ENCODE measurements at places on chromosomes 11 and 22.

GRCh38 chr22:45742866-45743450 lies 71.3 kb downstream of the ATXN10 start:
- no peak for DNase-seq

- no peak for DNase-seq
These were observed 86.2 kb upstream of the OPCML start for GRCh38 chr11:133618544-133618943.

DNA sequence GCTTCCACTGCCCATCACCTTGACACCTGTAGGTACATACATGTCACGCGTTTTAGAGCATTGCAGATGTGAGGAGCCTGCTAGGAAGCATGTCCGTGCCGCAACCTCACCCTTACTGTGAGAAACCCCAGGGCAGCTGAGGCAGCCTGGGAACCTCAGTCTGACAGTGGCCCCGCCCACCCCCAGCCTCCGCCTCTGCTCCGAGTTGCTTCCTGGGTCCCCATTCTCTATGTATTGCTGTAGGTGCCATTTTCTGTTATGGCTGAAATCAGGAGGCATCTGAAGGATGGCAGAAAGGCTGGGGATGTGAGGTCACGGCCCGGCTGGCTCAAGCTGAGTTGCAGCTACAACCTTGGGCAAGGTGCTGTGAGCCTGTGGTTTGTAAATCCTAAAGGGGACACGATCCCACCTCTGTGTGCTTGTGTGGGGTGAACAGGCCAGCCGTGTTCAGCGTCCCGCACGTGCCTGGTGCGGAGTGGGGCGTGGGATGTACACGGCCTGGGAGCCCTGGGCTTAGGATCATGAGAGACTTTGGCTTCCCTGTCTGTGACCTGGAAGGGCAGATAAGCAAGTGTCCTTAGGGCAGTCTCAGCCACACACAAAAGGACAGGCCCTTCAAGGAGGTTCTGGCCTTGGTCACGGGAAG lies 102.7 kb downstream of the PHF21B start:
- DNase-seq = no peak

- no peak for DNase-seq
These were observed 116.7 kb upstream of the NTM start for GRCh38 chr11:131253656-131254151.

DNA sequence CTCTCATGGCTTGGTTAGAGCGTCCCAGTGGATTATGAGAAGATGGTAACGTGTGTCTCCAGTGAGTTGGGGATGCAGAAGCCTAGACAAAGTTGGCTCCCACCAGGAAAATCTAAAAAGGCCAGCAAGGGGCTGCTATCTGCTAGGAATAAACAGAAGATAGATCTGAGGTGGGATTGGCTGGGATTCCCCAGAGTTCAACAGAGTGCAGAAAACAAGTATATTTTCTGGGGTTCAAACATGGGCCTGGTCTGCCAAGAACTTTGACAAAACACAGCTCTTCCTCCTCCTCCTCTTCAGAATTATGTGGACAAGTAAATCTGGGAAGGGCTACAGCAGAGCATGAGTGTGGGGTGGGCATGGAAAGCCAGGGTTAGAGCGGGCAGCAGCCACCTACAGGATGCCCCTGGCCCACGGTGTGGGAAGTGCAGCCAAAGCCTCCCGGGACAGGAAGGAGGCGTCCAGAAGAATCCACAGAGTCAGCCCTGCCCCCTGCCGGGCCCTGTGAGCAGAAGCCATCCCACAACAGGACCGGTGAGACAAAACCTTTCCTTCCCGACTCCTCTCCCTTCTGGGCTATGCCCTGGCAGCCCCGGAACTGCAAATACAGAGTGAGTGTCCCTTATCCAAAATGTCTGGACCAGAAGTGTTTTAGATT lies 67.1 kb downstream of the CD82 start:
- no peak for DNase-seq

- DNase-seq = no peak
These were observed 127.4 kb downstream of the DSCAML1 start for GRCh38 chr11:117669616-117670015.

- no peak for DNase-seq
These were observed 38.3 kb downstream of the BIRC2 start for GRCh38 chr11:102385085-102386007.

DNA sequence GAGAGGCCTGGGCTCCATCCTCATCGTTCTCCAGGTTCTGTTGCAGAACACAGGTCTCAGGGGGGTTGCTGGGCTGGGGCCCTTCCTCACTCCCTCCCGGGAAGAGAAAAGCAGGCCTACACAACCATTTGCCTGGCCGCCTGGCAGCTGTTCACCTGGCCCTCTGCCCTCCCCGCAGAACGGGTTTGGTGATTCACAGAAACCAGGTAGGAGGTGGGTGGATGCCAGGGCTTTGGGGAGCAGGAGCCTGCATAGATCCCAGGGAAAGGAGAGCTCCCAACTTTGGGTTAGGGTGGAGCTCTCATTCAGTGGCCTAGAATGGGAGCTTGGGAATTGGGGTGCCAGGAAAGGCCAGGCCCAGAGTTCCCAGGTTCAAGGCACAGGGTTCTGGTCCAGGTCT lies 995 bp downstream of the TMEM134 start:
- no peak for DNase-seq

DNA sequence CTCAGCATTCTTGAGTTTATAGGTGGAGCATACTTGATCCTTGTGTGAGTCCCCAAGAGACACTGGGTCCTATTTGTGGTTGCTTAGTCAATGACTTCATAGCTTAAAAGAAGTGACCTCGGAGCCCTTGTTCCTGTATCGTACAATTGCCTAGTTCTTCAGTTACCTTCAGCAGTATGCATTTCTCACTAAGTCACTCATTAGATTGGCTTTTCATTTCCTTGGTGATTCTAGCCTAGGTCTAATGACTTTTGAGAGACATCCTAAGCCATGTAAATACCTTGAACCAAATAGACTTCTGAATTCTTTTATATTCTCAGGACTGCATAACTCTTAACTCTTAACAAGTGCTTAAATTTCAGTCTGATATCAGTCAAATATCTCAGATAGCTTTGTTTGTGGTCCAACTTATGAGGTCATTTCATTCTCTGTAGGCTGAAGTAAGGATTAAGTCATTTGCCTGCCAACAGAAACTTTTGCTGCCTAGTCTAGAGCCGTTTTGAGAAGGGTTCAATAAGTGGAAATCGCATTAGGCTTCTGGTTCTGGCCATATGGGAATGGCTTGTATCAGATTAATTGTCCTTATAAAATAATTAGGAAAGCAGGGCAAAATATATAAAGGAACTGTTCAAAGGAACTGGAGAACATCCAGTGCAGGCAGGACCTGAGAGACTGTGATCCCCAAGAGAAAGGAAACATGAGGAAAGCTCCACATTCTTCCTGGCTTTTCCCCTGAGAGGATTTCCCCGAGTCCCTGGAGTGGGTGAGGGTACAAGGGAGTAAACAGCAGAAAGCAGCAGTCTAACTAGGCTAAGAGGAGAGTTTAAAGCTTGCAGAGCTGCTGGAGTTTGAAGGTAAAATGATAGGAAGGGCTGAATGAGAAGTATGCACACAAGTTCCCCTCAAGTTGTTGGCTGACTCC lies 39.9 kb downstream of the TRAF6 start:
- no peak for DNase-seq

- DNase-seq = no peak
These were observed 3.9 kb upstream of the PTS start for GRCh38 chr11:112222303-112222702.

GRCh38 chr22:30036656-30037055 lies 43.6 kb upstream of the HORMAD2 start:
- no peak for DNase-seq

GRCh38 chr11:75100314-75100713 lies 3.6 kb upstream of the OR2AT4 start:
- DNase-seq = peak; percentile 21

DNA sequence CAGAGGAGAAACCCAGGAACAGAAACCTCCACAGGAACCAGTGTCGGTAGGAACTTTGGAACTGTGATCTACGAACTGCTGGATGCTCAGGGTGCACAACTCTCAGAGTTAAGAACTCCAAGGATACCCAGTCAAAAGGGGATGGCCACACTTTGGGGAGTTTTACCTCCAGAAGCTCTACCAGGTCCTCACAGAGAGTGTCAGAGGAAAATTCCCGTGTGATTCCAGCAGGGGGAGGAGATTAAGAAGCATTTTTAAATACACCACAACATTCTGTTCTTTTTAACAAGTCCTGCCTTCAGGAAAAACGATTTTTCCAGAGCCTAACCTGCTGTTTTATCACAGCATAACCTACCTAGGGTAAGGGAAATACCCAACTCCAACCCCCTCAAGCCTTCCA lies 104.0 kb downstream of the SOX6 start:
- no peak for DNase-seq

DNA sequence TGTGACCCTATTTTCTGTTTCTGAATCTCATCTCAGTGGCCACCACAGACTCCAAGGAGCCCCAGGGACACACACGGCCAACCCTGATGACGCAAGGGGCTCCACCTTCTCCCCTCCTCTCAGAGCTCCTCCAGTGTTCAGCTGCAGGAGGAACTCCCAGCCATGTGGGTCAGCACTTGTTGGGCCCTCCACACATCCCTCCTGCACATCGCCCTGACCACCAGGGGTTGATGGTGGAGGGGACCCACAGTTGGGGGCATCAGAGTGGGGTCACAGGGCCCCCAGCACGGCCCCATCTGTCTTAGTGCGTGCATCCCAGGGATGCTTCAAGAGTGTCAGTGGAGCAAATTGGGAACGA lies 499.6 kb downstream of the BRD1 start:
- no peak for DNase-seq

DNA sequence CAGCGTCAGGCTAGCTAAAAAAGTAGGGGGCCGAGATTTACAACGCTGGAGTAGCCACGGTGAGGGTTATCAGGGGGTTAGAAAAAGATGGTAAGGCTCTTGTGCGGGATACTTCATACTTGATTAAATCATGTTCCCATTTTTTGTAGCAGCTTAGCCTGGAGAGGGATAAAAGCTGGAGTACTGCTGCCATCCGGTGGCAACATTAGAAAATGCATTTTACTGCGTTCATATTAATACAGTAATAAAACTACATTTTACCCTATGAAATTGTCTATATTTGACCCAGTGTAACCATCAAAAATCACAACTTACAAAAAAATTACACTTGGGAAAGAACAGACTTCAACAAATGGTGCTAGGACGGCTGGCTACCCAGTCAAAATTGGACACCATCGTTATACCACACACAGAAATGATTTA lies 17.3 kb downstream of the RPUSD4 start:
- DNase-seq = no peak

GRCh38 chr22:37283393-37283937 lies 1.2 kb downstream of the CYTH4 start:
- no peak for DNase-seq

- DNase-seq = no peak
These were observed 16.0 kb upstream of the FEZ1 start for GRCh38 chr11:125512106-125512505.

DNA sequence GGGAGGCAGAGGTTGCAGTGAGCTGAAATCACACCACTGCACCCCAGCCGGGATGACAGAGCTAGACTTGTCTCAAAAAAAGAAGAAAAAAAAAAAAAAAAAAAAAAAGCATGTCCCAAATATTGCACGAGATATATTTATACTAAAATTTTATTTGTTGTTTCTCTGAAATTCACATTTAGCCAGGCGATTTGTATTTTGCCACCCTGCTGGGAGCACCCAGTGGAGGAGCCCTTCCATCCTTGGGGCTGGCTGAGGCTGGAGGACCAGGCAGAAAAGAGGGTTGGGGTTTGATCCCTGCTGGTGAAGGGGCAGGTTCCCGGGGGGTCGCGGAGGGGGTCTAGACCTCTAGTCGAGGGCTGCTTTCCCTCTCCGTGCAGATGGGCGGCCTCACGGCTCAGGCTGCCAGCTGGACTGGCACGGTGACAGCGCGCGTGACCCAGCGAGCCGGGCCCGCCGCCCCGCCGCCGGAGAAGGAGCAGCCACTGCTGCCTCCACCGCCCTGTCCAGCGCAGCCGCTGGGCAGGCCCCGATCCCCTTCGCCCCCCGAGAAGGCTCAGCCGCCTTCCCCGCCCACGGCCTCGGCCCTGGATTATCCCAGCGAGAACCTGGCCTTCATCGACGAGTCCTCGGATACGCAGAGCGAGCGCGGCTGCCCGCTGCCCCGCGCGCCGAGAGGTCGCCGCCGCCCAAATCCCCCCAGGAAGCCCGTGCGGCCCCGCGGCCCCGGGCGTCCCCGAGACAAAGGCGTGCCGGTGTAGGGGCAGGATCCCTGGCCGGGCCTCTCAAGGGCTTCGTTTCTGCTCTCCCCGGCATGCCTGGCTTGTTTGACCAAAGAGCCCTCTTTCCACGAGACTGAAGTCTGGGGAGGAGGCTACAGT lies 952 bp upstream of the CATSPERZ start:
- no peak for DNase-seq

DNA sequence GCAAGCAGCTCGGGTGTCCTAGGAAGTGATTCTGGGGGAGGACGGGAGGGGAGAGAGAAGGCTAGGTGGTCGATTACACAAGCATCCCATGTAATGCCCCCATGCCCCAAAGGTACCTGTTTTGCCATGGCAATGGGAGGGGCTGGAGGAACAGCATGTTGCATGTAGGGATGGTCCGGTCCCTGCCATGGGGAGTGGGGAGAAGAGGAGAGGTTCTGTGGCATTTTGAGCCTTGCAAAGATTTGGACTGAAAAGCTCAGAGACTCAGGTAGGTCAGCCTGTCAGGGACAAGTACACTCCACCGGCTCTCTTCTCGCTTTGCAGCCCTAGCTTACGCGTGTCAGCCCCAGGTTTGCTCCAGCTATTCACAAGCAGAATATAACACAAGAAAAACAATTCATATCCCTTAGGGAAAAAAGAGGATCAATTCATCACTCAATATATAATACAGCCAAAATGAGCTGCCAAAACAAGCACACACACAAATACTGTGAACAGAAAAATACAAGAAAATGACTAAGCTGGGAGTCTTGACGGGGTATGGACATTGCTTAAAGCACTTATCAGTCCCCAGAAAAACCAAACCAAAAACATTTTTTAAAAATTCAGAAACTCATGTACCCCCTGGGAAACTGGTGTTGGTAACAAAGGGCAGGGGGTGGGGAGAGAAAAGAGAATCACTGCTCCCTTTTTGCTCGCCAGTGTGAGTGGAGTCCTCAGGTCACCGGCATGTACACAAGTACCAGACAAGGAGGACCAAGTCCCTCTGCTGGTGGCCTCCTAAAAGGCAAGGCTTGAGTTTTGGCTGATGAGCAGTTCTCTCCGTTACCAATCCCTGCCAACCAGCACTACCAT lies 21.6 kb downstream of the APOL5 start:
- DNase-seq = no peak

- DNase-seq = no peak
These were observed 466.5 kb downstream of the FAM181B start for GRCh38 chr11:82267186-82267585.

DNA sequence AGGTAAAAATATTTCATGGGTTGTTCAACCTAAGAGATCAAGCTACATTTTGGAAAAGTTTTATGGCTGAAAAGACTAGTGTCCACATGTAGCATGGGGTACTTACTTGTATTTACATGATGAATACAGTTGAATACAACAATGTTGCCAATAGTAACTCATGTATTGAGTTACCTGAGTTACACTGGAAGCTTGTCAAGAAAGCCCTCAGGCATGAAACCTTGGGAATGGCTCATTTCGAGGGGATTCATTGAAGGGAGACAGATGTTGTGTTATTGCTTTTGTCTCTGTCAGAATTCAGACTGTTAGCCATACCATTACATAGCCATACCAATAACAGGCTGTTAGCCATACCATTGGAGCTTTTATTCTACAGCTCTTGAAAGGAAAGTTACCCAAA lies 9.2 kb downstream of the OR51F2 start:
- DNase-seq = no peak
